A172 (cell line): ENCODE measurements at places on chromosomes 1 and 21.

- peak; percentile 40 for DNase-seq
Observed at GRCh38 chr1:89085781-89086180, 20.8 kb upstream of the GBP1 start.

DNA sequence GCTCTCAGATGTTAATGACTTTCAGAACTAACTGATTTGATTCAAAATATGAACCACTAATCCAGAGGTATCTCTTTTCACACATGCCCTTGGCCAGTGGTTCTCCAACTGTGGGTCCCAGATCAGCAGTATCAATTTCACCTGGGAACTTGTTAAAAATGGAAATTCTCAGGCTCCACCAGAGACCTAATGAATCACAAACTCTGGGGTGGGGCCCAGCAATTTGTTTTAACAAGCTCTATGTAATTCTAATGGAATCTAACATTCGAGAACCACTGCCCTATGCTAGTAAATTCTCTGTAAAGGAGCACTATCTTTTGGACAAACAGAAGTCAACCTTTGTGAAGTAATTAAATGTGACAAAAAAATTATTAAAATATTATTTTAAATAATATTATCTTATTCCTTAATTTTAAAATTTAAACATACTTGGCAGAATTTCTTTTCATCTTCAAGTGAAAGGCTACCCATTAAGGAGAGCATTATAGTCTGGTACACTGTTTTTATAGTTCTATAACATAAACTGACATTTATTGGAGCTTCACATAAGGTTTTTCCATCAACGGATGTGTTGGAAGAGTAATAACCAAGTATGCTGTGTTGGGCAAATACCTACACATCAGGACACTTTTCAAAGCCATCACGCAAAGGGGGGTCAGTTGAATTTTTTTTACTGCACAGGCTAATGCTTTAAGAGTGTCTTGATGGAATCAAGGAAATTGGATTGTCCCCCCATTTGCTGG is 130.4 kb downstream of the LHX4 start:
- peak; percentile 43 for DNase-seq

GRCh38 chr1:89436856-89437255 is 73.0 kb downstream of the GBP6 start:
- no peak for DNase-seq

DNA sequence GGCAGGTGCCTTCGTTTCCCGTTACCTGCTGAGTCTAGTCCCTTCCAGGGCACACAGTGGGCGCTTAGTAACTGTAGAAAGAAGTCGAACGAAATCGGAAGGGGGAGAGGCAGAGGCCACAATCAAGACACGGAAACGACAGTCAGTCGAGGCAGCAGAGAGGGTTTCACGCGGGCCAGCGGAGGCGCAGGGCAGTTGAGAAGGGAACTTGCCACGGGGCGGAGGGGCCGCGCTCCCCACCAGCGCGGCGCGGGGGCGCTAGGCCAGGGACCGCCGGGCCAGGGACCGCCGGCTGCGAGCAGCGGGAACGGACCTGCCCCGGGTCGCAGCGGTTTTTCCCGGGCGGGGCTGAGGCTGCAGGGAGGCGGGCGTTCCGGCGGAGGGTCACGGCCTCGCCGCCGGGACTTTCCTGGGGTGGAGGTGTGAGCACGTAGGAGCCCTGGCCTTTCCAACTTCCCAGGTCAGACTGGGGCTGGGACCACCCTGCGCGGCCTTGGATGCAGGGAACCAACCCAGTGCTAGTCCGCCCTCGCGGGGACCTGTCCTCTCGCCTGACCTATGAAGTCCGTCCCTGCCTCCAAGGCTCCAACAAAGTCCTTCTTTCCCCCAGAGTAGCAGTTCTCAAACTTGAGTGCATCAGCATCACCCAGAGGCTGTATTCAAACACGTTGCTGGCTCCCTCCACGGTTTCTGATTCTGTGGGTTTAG is 150.1 kb upstream of the FGGY start:
- peak; percentile 67 for DNase-seq

- DNase-seq: no peak
Observed at GRCh38 chr21:35428001-35428320, 378.9 kb upstream of the RUNX1 start.

GRCh38 chr1:236953151-236953700 is 51.0 kb downstream of the MT1HL1 start:
- no peak for DNase-seq

DNA sequence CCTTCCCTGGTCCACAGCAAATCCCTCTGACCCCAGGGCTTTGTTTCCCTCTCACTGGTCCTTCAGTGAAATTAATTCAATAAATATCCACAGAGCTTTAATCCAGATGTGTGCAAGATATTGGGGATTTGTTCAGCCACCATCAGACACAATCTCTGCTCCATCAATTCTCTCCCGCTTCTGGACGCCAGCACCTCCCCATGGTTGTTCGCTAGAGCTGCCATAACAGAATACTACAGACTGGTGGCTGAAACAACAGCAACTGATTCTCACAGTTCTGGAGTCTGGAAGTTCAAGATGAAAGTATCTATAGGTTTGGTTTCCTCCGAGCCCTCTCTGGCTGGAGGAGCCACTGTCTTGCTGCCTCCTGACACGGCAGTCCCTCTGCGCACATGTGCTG is 303.9 kb downstream of the SMYD3 start:
- DNase-seq: no peak

DNA sequence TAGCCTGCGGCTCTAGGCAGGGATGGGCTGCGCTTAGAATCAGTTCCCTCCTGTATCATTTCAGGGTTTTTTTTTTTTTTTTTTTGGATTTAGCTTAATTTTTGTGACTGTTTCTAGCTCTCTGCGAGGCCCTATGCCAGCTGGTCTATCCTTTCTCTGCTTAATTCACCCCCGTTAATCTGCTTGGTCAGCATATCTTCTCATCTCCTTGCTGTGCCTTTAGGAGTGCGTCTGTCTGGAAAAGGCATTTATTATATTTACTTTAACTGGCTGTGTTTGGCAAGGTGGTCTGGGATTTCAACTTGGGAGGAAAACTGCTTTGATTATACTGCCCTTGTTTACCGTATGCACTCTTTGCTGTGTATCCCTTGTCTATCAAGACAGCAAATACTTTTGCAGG is 184.8 kb upstream of the KIAA0040 start:
- DNase-seq: no peak

GRCh38 chr21:44702973-44703730 is 6.2 kb downstream of the KRTAP10-12 start:
- no peak for DNase-seq

- no peak for DNase-seq
Observed at GRCh38 chr1:8097908-8098307, 71.8 kb upstream of the ERRFI1 start.

DNA sequence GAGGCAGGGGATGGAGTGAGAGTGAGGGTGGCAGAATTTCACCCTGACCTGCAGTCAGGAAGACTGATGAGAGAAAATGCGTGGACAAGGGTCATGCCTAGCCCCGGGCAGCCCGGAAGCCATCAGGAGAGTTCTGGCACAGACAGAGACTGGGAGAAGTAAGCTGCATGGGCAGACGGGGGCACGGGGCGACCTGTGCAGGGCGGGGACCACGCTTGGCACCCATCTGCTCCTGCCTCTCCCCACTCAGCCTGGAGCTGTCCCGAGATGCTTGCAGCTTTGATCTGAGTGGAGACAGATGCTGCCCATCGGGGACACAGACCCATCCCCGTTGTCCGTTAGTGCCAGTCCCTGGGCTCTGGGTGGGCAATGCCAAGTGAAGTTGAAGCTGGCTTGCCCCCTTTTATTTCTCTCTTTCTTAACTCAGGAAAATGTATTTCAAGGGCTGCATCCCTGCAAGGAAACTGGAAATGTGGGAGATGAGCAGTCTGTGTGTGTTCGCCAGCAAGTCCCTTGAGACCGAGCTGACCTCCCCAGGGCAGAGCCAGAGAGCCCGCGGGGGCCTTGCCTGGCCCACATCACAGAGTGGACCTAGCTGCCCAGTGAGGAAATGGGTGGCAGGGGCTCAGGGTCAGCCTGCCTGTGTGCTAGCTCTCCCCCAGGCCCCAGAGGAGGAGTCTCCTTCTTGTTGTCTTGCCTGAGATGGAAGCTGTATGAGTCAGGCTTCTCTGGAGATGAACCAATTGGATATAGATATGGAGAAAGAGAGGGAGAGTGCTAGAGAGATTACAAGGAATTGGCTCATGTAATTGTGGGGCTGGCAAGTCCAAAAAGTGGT is 121.3 kb upstream of the C1orf174 start:
- no peak for DNase-seq

GRCh38 chr1:59638231-59638711 is 176.5 kb upstream of the HOOK1 start:
- no peak for DNase-seq

GRCh38 chr21:41662761-41663160 is 104.1 kb downstream of the RIPK4 start:
- no peak for DNase-seq

DNA sequence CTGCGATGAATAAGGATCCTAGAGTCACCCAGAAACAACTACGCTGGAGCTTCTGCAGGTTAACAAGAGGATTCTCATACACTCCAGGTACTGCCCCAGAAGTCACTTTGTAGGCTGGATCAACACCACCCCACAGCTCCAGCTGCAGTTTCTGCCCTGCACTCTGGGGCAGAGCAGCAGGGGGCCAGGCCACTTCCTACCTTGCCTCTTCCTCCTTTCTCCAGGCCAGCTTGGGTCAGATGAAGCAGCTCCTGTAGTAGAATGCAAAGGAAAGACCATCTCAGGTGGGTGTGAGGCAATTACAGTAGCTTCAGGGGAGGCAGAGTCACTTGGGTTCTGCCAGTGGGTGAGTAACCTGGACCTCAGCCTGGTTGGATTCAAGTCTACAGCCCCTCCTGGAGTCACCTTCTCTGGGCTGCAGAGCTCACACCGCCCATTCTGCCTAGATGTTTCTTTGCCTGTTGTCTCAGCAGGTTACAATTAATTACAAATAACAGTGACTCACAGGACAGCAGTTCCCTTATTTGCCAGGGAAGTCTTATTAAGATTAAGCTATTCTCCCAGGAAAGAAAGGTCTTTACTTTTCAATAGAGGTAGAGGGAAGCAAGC is 24.4 kb upstream of the BCAR3 start:
- no peak for DNase-seq

DNA sequence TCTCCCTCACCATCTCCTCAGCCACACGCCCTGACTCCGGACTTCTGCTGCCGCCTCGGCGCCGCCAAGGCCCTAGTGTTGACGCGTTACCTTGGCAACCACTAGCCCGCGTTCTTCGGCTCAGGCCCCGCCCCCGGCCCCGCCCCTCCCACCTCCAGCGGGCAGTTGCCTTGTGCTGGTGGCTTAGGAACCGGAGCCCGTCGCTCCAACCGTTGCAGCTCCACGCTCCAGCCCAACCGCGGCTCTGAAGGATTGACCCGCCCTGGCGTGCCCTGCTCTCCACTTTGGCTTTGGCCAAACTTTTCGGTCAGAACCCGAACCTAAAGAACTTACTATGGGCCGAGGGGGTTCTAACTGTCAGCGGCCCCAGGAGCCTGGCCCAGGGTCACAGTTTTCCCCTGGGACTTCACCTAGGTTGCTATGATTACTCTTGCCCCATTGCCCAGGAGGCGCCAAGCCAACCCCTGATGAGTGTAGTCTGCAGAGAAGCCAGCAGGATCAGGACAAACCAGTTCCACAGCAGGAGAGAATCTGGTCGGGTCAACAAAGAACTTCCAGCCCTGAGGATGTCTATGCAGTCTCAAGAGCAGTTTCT is at the start of gene CFAP45:
Gene CFAP45, minus strand, starts transcription at position 80 of the 595 bp plus-strand sequence. Its CDS starts 67 bp downstream, at position 13.
- no peak for DNase-seq

DNA sequence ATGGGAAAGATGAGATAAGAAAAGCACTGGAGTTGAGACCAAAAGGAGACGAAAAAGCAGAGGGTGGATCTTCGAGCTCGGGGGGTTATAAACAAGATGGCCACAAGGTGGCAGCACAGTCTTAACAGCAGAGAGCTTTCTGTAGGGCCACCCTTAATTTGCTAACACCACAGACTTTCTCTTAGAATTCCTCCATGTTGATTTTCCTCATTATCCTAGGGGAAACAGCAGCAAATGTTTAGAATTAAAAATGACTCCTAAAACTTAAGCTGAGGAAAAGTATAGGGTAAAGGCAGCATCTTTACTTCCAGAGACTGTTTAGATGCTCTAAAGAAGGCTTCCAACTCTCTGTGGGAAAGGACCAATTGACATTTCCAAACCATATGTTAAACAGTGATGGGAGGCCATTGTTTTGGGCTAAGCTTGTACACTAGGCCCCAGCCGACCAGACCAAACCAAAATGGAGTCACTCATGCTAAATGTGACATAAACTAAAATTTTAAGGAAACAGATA is 2.5 kb upstream of the APOBEC4 start:
- DNase-seq: peak; percentile 90

DNA sequence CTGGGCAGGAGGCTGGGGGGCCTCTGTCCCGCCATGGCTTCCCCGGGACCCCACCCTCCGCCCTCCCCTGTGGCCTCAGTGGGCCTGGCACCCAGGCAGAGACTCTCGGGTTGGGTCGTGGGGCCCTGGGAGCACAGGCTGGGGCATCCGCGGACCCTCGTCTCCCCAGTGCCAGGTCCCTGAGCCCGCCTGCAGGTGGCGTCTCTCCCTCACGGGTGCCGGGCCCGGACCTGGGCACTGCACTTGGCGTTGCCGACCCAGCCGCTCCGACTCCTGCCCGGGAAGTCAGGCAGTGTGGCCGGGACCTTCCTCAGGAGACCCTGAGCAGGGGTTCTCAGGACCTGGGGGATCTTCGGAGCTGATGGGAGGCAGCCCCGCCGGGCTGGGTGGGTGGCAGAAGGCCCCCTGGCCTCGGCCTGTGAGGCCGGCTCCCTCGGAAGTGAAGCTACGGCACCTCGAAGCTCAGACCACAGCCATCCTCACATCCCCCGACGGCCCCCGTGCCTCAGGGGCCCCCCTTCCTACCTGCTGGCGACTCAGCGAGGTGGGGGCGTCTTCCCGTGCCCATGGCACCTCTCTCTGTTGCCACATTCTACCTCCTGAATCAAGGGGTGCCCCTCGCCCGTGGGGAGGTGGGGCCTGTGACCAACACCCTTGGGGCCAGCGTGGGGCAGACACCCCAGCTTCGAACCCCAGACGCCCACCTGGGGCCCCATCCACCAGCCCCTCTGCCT is 6.4 kb upstream of the C1orf159 start:
- peak; percentile 19 for DNase-seq

GRCh38 chr1:162498496-162498810 is 835 bp downstream of the UHMK1 start:
- DNase-seq: no peak

GRCh38 chr21:30340714-30341573 is 3.5 kb upstream of the KRTAP27-1 start:
- DNase-seq: peak; percentile 25

DNA sequence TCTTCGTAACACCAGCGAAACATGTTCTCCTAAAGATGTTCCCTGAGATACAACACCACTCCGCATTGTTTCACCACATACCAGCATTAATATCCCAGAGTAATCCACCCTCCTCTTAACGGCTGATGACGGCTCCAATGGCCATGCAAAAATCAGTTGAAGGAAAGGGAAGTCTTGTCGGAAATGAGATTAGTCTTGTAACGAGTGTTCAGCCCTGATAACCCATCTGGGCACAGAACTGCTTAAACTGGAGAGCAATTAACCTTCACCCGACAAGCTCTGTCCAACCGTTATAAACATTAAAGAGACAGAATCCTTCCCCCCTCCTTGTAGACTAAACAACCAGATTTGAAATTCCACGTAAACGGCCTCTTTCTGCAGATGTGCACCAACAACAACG is 21.9 kb downstream of the ERG start:
- DNase-seq: no peak

GRCh38 chr1:53771648-53772047 is 32.7 kb upstream of the GLIS1 start:
- peak; percentile 67 for DNase-seq

- no peak for DNase-seq
Observed at GRCh38 chr21:41425954-41426675, at the start of gene MX1. Gene MX1, plus strand, starts transcription at chr21:41426239. Its CDS starts 5,832 bp downstream, at chr21:41432071.

- DNase-seq: no peak
Observed at GRCh38 chr1:16218674-16219071, 6.2 kb upstream of the ARHGEF19 start.

- DNase-seq: no peak
Observed at GRCh38 chr1:233603478-233603877, 10.4 kb upstream of the KCNK1 start.
